Stimulated activated CD4-positive, alpha-beta T cell treated with anti-CD3 and anti-CD28 coated beads, Interleukin-1b, Interleukin-23, amount 100 ng/mL, for 24 hours (primary cell): ENCODE measurements at places on chromosomes 7 and 10.

DNA sequence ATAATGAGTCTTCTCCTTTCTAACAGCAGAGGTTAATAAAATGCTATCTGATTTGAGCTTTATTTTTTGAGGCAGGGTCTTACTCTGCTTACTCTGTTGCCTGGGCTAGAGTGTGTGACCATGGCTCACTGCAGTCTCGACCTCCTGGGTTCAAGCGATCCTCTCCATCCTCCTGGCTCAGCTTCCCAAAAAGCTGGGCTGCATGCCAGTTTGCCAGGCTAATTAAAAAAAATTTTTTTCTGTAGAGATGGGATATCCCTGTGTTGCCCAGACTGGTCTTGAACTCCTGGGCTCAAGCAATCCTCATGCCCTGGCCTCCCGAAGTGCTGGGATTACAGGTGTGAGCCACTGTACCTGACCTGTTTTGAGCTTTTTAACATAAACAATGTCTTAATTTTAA is 56.7 kb downstream of the SCD start:
- DNase-seq, result no peak

GRCh38 chr7:81482600-81483186 is 287.2 kb downstream of the HGF start:
- DNase-seq, result no peak

DNA sequence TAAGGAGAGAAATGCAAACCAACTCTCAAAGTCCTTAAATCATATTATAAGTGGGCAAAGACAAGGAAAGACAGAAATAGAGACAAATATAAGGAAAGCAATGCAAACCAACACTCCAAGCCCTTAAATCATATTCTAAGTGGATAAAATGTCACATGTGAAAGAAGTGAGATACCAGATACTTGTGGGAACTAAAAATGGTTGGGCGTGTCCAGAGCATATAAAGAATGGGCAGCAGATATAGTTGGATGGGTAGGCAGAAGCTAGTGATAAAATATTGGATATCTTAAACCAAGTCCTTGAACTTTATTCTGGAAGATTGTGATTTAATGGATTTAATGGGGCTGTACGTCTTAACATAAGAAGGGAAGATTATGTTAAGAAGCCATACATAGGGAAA is 1065.2 kb upstream of the C7orf33 start:
- no peak for DNase-seq

DNA sequence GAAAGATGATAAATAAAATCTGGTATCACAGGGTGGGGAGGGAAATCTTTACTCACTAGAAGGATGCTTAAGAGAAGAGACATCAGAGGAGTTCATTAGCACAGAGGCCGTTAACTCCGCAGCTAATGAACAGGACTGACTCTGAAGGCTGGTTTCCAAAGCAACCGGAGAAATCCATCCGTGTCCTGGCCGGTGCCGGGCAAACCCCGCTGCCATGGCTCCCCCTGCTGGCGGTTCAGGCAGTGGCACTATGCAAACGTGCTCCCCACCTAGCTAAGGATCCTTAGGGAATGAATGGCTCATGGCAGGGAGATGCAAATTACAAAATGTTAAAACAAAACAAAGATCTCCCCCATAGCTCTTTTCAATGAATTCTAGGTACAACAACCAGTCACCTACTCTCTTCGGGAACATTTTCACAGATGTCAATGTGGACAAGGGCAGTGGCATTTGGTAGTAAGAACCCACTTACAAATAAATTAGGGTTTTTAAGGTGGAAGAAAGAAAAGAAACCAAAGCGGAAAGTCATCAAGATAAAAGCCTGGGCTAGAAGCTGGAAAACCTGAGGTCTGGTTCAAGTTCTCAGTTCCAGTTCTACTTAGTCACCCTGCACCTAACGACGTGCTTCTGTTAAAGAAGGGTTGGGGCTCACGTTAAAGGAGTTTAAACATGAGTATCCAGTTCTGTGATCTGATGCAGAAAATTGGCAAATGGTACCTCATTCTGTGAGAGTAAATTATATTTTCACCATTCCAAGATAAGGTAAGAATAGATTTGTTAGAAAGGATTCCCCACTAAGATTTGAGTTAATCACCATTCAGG is 138.2 kb downstream of the SVIL start:
- DNase-seq, result peak; percentile 33

DNA sequence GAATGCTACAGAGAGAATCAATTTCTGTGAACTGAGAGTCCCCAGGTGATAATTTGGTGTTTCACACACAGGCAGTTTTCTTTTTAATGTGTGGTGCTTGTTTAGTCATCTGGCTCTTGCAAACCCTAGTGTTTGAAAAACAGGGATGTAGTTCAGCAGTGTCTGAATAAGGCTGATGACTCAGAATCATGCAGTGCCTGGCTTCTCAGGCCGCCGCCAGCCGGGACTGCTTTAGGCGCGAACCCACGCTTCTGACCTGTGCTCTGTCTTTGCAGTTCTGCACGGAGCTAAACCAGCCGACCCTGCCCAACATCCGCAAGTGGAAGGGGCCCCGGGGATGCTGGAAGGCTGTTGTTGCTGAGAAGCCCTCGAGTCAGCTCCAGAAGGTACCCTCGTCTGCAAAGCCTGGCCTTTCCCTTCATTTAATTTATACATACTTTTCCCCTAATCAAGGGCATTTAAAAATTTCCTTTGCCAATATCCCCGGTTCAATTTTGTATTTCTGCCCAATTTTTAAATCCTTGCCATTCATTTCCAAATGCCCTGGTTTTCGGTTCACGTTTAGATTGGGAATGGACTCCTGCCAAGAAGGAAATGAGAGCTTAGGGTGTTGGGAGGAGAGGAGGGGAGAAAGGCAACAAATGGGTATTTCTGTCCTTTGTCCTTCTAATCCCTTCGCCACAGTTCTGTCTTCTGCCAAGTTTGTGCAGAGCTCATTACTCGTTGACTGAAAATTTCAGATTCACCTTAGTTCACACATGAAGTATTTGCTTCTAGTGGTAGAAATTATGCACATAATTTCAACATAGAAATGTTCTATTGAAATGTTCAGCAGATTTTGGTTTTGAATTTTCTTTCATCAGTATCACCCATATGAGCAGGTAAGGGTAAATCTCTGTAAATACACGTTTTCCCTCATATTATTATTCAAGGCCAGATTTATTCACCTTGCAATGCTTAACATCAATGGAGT is 108.5 kb upstream of the ANLN start:
- DNase-seq, result no peak

- no peak for DNase-seq
Measured at GRCh38 chr7:137343281-137343841, at the start of gene PTN. Gene PTN, minus strand, starts transcription at chr7:137343733. Its CDS starts 88,760 bp downstream, at chr7:137254973.

GRCh38 chr10:21336476-21337170 is 188.9 kb downstream of the SKIDA1 start:
- DNase-seq, result no peak

DNA sequence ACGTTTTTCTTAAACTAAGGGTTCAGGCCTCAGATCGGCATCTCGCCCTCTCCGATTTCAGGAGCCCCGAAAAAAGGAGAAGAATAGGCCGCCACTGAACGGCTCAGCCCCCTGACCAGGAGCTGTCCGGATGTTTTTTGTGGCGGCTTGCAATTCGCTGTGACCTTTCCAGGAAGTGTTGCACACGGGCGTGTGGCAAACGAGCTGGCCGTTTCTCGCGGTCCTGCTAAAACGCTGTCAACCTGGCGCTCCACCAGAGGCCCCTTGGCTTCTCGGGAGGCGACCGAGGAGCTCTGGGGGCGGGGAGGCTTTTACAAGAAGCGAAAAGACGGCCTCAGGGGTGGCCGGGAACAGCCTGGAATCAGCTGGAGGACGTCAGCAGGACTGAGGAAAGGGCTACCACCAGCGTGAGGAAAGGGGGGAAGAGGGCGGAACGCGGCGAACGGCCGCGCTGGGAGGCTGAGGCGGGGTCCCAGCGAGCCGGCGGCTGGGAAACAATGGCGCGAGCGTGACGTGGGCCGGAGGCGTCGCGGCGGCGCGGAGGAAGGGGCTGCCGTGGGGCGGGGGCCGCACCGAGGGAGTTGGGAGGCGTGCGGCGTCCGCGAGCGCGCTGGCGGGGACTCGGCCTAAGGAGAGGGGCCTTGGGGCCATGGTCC is 493 bp downstream of the NT5C2 start:
- DNase-seq, result peak; percentile 23

DNA sequence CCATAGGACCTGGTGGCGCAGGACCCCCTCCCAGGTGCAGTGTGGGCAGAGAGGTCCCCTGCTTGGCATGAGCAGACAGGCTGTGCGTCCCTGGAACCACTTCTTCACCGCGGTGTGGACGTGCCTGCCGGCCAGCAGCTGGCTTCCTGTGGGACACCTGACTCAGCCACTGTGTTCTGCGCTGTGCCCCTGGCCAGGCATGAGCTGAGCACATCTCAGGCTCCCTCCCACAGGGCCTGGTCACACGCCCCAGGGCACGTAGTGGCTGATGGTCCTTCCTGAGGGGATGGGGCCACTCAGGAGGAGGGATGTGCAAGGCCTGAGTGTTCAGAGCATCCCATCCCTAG is 3.5 kb upstream of the DEPP1 start:
- no peak for DNase-seq

- DNase-seq, result no peak
Measured at GRCh38 chr7:93258661-93259060, 26.5 kb downstream of the VPS50 start.

- DNase-seq, result no peak
Measured at GRCh38 chr7:158824028-158824427, 5.3 kb downstream of the ESYT2 start.

DNA sequence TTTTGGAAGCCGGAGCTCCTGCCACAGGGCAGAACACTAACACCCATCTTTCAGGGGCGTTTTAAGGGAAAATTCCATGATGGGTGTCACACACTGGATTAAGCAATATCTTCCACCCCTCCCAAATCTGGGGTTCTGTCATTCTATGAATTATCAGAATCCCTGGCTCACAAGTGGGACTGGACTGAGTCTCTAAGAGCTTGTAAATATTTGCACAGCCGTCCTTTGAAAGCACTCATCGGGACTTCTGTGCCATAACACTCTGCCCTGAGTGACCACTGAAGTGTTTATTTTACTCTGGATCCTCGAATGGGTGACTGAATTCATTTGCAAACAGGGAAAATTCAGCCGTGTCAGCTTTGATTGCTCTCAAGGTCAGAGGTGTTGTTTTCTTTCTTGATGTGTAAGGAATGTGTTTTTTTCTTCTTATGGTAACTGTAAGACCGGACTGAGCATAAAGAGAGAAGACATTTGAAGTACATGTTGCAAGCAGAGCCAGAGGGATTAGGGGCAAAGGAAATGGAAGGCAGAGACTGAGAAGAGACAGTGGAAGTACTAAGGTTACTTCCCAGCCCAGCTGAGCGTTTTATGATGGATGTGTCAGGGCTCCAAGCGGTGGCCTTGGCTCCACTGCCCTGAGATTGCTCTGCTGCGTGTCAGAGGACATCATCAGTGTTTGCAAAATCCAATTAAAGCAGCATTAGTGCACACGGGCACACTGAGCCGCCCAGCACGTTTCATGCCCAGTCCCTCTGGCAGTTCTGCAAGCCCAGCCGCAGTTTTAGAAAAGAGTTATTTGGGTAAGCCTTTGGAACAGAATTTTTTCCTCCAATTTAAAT is 17.7 kb upstream of the GTPBP4 start:
- no peak for DNase-seq

- DNase-seq, result no peak
Measured at GRCh38 chr7:130942211-130942964, 208.4 kb upstream of the KLF14 start.

DNA sequence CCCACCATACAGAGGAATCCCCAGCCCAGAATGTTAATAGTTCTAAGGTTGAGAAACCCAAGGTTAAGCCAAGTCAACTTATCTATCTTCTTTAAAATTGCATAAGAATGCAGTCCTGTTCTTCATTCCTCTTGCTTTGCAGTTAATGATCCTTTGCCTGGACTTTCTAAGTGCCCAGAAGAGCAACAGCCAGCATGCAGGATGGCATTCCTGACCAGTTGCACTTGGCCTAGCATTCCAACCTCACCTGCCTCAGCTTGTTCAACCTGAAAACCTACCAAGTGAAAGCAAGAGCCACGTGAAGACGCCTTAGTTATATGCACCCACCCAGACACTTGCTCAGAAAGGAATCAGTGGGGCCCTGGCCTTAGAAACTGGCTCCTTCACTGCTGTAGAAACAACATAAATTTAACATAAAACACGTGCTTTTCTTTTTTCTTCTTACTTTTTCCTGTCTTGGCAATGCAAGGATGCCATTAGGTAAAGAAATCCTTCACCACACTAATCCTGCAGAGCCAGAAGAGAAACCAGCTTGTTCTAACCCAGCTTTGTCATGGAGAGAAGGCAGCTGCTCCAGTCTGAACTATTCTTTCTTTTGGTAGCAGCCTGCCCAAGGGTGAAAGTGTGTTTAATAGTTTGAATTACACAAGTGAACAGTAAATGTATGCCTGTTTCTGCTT is 25.0 kb downstream of the EGFR start:
- no peak for DNase-seq

DNA sequence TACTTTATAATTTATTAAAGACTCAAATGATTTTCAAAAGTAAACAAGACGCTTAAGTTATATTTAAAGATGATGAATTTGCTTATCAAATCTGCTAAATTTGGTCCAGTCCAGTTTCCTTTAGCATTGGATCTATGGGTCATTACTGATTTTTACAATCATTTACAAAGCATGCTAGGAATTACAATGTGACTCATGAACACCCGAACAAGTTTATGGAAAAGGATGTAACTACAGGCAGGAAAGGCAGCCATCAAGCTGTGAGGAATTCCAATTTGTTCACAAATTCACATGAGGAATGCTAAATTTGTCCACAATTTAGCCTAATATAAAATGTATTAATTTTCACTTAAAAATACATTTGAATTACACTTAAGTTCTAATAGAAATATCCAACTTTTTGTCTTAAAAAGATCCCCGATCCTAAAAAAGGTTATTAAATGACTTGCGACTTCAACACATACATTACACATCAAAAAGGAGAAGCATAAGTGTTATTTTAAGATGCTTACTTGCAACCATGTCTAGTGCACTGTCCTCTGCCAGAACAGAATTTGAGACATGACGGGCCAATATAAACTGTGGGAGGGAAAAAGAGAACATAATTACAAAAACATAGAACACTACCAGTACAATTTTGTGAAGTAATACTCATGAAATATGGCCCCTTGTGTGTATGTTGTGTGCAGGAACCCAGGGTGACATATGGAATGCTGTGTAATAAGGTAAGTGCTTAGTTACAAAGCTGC is 194.2 kb upstream of the SLC26A5 start:
- no peak for DNase-seq
